ENCODE measurements at places on chromosomes 7 and 10.
A peak's percentile ranks its signal among the peaks of the same experiment; 100 is the strongest.

DNA sequence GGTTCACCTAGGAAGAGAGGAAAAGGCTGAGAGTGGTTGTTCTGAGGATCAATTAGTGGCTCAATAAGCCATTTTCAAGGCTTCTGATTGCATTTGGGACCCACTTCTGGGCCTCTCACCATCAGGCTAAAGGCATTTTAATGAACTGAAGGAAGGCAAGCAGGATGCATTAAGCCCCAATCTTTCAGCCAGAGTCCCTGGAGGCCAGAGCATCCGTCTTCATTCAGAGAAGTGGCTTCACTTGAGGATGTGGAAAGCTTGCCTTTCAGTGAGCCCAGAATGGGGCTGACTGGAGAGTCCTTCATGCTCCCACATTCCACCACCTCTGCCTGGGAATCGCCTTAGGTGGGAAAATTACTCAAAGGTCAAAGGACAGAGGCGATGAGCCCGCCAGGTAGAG is 41.8 kb downstream of the COL17A1 start:
- DNase-seq: no peak

- DNase-seq: no peak
These were observed 227.8 kb downstream of the CELF2 start for GRCh38 chr10:11245510-11245909.

GRCh38 chr7:115346685-115347084 is 424.8 kb downstream of the MDFIC start:
- no peak for DNase-seq

DNA sequence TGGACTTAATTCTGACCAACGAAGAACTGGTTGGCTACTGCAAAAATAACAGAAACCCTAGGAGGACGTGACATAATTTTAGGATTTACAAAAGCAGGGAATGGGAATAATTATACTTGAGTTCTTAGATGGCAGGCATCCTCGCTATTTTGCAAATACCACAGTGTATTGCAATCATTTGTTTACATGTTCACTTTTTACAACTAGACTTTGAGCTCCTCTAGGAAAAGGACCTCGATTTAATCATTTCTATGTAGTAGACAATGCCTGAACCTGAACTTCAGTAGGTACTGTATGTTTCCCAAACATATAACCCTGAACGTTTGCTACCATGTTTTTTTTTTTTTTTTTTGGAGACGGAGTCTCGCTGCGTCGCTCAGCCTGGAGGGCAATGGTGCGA is 137.7 kb downstream of the CNOT4 start:
- DNase-seq: no peak

DNA sequence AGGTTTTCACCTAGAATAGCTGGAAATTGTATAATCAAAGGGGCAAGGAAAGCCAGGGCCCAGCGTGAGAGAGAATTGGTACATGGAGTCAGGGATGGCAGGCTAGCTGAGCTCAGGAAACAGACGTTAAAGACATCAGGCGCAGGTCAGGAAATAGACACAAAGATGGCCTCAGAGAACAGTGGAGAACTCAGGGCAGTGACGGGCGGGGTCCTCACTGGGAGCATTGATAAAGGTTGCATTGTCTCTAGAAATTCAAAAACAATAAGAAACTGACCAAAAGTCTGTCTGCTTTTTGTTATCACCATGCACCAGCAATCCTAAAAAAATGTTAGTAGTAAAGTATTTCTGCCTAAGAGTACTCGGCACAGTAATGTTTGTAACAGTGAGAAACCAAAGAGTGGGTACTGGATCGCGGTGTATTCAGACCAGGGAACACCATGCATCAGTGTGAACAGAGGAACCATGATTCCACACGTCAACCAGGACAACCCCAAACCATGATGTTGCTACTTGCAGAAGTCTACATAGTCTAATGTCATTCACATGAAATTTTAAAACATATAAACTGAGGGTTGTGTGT is 81.9 kb upstream of the AUTS2 start:
- no peak for DNase-seq

DNA sequence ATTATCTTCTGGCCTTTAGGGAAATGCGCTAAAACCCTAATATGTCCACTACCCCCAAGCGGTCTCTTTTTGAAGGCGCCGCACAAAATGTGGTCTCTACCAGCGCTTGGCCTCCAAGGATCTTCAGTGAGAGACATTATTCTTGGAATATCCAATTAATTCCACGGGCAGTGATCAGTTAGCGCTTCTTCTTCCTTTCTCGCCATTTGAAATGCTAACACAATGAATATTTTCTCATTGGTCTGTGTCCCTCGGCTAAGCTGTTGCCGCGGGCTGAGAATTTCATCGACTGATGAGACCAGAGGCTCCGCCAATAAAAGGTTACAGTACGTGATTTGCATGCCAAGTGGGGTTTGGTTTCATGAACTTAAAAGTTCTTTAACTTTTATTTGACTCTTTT is 169.8 kb downstream of the TCF7L2 start:
- no peak for DNase-seq

DNA sequence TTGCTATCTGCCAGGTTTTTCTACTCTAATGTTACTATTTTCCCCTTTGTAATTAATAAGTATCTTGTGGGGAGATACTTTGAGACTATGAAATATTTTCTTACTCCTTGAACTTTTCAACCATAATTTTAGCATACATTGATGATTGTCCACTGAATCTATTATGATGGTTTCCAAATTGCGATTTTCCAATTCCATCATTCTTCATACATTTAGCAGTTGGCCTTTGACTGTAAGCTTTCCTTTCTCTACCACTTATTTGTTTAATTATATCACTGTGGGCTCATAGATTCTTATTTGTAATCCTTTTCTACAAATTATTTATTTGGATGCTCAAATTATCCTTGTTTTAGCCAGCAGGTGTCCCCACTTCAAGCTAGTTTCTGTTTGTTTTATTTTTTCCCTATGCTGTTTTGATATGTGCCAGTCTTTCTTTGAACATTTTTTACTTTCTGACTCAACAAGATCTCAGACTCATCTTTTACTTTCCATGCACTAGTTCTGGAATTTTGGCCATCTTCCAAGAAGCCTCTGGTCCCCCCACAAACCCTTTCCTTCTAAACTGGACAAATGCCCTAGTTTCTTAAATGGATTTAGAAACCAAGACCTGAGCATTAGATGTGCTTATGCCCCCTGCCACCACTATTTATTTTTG is 11.4 kb upstream of the MRPS16 start:
- DNase-seq: no peak

- DNase-seq: peak; percentile 12
These were observed 48.5 kb upstream of the OSBPL3 start for GRCh38 chr7:25028370-25029021.

GRCh38 chr7:140876519-140877248 is 48.0 kb downstream of the BRAF start:
- no peak for DNase-seq

DNA sequence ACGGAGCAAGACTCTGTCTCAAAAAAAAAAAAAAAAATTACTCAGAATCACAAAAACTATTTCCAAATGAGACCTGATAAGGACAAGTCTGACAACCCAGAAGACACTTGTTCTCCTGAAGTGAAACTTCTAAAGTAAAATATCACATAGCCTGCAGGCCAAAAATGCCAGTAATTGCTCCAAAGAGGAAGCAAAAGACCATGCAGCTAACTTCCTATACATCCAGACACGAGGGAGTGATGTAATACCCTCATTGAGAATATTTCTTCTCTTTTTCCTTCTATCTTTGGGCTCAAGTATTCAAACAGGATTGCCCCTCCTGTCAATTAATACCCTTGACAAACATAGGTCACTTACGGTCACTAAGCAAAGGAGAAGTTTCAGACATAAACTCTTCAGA is 31.2 kb downstream of the ARMH3 start:
- no peak for DNase-seq

GRCh38 chr10:119095640-119096039 is 8.3 kb upstream of the DENND10 start:
- DNase-seq: no peak

DNA sequence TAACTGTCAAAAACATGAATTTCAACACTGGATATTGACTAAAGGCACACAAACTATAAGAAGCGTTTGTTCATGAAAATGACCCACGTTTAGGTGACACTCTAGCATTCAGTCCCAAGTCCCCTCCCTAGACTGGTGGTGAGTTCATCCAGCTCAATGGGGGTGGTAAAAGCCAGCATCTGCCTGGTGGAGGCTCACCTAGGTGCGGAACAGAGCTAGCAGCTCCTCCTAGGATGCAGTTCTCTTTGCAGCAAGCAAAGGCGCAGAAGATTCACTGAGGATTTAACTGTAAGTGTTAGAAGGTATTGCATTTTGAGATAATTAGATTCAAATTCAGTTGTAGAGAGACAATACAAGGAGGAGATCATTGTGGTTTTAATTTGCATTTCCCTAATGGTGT is 87.6 kb downstream of the VSTM2A start:
- no peak for DNase-seq

- DNase-seq: no peak
These were observed 394.9 kb downstream of the DGKB start for GRCh38 chr7:14507617-14508016.

- no peak for DNase-seq
These were observed 13.8 kb downstream of the POLR3A start for GRCh38 chr10:78015546-78015945.

GRCh38 chr7:16711730-16712129 is 41.8 kb upstream of the TSPAN13 start:
- DNase-seq: no peak

- no peak for DNase-seq
These were observed 28.0 kb upstream of the CABCOCO1 start for GRCh38 chr10:61634746-61635145.

DNA sequence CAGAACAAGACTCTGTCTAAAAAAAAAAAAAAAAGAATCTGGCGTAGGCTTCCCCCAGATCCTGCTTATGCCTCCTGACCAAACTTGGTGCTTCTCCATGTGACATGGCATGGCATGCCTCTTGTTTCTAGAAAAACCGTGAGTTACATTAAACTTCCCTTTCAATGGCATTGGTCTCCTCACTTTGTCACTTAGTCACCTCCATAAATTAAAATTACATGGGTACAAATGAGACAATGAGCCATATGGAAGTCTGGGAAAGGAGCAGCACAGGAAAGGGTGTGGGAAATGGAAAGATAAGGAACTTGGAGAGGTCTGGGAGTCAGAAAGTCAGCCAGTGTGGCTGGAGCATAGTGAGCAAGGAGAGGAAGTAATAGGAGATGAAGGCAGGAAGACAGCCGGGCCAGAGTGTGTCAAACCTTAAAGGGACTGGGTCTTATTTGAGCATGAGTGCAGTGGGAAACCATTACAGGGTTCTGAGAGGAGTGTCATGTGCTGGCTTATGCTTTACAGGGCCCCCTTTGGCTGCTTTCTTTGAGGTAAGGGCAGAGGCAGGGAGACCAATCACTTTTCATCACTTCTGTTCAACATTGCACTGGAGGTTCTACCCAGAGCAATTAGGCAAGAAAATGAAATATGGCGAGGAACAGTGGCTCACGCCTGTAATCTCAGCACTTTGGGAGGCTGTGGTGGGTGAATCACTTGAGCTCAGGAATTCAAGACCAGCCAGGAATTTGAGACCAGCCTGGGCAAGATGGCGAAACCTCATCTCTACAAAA is 21.3 kb upstream of the ZMIZ2 start:
- no peak for DNase-seq

GRCh38 chr10:110834629-110835301 is 37.0 kb upstream of the PDCD4 start:
- peak; percentile 90 for DNase-seq

GRCh38 chr7:98619450-98620321 is 2.6 kb downstream of the NPTX2 start:
- no peak for DNase-seq

- no peak for DNase-seq
These were observed 14.9 kb downstream of the SFTPD start for GRCh38 chr10:79933961-79934360.

- DNase-seq: peak; percentile 58
These were observed 17.3 kb downstream of the MLXIPL start for GRCh38 chr7:73606801-73607691.

All from left kidney (tissue), 8 donors.